ENCODE measurements at places on chromosomes 4 and X.

DNA sequence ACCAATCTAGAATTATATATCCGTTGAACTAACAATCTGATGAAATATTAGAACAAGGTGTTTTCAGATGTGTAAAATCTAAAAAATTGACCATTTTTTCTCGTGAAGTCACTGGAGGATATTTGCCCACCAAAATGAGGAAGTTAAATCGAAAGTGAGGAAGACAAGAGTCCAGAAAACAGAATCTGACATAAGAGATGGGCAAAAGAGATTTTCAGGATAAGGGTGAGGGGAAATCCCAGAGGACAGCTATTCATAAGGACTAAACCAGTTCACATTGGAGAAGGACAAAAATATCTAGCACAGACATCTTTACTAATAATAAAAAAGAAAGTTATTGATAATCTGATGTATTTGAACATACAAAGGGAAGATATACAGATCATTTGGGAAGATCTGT is 18.7 kb upstream of the ALG13 start:
- DNase-seq = no peak

- DNase-seq = no peak
Measured at GRCh38 chr4:36854554-36854953, 390.0 kb upstream of the NWD2 start.

DNA sequence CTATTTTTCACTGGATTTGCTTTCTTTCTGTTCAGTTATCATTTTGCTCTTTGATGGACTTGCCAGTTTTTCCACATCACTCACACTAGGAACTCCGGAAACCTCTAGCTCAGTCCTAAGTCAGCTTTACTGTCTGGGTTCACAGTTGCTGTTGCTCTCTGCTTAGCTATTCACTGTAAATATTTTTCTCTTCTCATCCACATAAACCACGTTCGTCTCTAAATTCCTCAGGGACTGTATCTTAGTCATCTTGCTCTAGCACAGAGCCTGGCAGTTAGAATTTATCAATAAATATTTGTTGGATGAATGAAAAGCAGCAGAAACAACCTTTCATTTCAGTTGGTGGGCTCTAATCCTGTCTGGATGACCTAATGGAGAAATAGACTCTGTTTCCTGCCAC is 119.4 kb upstream of the DMD start:
- DNase-seq = no peak

DNA sequence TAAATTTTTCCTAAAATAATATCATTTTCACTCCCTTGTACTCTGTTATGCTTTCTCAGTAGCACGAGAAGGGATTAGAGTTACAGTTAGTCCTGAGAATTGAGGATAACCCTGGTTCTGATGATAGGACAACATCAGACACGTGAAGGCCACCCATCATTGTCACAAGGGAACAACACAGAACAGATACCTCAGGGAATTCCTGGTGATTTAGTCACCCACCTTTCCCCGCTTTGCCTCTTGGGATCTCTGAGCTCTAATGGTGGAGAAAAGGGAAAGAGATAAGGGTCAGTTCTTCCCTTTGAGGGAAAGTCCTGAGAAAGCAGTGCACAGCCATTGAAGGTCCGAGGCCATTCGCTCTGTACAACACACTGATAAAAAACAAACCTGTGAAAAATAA is 112.3 kb upstream of the GALNT7 start:
- no peak for DNase-seq

DNA sequence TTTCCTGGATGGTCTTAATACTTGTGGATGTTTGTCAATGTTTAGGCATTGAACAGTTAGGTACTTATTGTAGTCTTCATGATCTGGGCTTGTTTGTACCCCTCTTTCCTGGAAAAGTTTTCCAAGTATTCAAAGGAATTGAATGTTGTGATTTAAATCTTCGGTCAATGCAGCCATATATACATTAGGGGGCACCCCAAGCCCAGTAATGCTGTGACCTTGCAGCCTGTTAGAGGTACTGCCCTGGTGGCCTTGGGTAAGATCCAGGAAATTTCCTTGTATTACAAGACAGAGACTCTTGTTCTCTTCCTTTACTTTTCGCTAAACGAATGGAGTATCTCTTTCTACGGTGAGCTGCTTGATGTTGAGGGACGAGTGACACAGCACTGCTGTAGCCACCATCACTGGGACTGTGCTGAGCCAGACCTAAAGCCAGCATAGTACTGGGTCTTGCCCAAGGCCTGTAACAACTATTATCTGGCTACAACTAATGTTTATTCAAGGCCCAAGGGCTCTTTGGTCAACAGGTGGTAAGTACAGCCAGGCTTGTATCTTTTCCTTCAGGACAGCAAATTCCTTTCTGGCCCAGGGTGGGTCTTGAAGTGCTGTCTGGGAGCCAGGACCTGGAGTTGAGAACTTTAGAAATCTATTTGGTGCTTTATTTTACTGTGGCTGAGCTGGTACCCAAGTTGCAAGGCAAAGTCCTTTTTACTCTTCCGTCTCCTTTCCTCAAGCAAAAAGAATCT is 118.3 kb upstream of the ATOH1 start:
- DNase-seq = no peak

GRCh38 chrX:40867352-40867751 is 132.0 kb upstream of the MED14 start:
- DNase-seq = no peak

DNA sequence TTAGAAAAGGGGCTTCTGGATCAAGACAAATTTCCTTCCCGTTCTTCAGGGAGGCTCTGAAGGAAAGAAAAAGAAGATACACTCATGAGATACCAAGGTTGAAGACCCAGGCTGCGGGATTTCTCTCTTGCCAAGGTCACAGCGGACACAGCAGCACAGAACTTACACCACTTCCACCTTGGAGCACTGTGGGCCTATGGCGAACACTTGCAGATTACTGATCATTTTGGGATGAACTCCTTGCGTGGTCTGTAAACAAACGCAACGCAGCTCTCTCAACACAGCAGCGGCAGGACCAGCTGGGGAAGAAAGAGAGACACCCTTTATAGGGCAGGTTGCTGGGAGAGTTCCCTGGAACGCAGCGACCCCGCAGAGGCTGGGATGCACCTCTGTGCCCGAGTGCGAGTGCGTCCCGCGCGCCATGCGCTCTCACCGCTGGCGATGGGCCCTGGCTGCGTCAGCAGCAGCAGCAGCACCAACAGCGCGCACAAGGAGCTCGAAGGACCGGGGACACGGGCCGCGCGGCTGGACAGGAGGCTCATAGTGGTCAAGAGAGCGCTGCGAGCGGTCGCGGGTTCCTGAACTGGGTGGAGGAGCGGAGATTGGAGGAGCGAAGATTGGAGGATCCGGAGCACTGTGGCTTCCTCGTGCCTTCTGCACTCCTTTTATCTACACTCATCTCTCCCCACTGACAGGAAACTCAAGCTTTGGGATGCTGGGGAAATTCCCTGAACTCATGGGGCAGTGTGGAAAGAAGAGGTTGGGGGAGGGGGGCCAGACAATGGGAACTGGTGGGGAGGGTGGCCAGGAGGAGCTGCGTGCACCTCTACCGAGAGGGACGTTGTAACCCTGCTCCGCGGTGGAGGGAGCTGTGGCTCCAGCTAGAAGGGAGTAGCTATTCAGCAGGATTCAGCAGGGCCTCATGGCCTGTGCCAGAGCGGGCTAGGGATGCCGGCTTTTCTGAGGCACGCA is at the start of gene CXCL5:
Gene CXCL5, minus strand, starts transcription at position 638 of the 972 bp plus-strand sequence. Its CDS starts 96 bp downstream, at position 542.
- DNase-seq = no peak

DNA sequence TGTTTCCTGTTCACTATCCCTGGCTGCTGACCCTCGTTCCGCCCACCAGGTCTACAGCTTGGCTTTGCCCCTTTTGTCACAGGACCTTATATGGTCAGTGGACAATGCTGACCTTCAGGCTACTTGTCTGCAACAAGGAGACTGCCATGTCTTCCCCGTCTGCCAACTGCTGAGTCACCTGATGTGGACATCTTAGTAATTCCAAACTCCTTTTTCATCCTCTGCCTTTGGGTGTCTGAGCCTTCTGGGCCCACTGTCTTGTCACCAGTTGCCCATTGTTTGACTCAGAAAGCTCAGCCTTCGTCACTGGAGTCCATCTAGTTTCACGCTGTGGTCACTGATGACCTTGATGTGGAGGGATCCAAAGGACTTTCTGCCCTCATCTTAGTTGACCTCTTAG is 30.2 kb downstream of the GPRIN3 start:
- no peak for DNase-seq

DNA sequence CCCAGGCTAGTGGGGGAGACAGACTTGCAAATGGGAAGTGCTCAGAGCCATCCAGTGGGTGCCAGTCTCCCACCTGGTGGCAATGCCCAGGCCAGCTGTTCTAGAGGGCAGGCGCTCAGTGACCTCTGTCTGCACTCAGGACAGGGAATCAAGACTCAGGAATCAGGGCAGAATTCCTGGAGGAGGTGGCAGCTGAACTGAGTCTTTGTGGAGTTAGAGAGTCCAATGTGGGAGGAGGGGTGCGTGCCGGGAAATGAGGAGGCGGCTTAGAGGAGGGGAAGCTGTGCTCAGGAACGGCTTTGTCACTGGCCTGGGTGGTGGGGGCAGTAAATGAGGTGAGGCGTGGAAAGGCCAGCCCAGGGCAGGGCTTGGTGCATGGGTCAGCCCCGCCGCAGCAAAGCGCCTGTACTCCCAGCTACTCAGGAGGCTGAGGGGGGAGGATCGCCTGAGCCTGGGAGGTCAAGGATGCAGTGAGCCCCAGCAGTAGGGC is 31.3 kb upstream of the SORCS2 start:
- no peak for DNase-seq

GRCh38 chr4:159422019-159422418 is 319.1 kb downstream of the RAPGEF2 start:
- no peak for DNase-seq

DNA sequence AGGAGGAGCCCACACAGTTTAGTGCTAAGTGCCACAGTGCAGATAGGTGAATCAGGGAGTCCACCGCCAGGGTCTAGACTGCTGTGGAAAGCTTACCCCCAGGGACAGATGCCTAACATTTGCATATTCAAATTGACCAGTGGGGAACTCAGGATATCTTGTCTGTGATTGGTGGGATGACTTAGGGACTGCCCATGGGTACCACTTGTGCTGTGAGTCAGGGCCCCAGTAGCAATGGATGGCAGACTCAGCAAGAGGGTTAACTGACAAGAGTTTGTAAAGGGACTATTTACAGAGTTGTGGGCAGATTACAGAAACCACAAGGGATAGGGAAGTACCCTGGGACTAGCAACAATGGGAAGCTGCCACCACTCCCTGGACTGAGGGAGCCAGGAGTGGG is 282.1 kb downstream of the BCOR start:
- no peak for DNase-seq

GRCh38 chr4:139470997-139471665 is 17.2 kb downstream of the RAB33B start:
- DNase-seq = no peak

DNA sequence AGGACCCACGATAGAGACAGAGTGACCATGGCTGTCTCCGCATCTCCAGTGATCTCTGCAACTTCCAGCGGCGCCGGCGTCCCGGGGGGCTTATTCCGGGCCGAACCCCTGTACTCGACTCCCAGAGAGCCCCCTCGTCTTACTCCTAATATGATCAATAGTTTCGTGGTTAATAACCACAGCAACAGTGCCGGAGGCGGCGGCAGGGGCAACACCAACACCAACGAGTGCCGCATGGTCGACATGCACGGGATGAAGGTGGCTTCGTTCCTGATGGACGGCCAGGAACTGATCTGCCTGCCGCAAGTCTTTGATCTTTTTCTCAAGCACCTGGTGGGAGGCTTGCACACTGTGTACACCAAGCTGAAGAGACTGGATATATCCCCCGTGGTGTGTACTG is 343 bp downstream of the DACH2 start:
- DNase-seq = no peak

DNA sequence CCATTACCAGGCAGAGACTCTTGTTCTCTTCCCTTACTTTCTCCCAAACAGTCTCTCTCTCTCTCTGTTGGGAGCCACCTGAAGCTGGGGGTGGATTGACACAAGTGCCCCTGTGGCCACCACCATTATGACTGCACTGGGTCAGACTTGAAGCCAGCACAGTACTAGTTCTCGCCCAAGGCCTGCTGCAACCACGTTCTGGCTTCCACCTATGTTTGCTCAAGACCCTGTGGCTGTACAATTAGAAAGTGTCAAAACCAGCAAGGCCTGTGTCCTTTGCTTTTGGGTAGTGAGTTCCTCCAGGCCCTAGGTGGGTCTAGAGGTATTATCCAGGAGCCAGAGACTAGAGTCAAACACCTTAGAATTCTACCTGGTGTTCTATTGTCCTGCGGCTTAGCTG is 31.0 kb downstream of the MAGED2 start:
- no peak for DNase-seq

DNA sequence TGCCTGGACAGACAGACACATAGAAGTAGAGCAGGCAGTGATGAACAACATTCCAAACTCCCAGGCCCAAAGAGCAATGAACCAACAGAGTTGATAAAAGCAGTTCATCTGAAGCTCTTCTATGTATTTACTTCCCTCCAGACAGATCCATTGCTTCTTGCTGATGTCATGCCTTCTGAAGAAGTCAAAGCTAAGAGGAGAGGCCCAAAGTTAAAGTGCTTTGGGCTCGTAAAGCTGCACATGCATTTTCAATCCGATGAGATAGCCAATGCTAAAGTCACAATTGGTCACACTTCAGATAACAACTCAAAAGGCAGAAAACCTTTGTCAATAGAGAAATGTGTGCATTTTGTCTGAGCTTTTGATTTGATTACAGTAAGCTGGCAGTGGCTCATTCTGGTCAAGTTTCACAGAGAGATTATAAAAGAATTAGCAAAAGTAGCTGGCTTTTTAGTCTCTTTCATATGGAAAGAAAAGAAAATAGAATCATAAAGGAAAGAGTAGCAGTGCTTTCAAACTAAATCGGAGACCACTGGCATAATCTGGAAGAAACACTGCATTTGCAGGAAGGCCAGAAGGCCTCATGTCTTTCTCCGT is 82.0 kb downstream of the GPC4 start:
- no peak for DNase-seq

DNA sequence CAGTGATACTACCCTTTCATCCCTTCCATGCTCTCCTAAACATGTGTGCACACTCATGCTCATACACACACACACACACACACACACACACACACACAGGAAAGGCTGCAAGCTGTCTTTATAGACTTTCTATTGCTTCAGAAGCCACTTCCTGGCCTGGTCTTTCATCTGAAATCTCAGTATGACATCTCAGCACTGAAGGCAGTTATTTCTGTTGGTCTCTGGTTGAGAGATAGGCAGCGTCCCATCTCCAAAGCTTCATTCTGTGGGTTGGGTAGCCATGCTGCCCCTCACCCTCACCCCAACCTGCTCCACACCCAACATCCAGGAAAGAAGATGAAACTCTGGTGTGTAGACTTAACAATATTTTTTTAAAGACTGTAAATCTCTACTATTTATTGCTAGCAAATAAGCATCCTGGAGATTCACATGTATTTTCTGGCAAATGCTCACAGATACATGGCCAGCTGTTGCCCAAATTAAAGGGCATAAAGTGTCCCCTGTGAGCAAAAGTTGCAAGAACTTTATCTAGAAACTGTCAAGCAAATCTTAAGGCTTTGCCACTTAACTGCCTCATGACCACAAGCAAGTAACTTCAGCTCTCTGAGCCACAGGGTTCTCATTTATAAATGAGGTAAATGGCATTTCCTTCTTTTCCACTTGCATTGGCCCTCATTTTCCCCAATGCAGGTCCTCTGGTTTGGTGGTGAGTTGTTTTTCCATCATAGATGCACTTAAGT is 189.8 kb upstream of the AFF2 start:
- DNase-seq = peak; percentile 16
